ENCODE measurements at places on chromosomes 3 and 15. TPM values are rescaled to one million over a fixed set of nuclear protein-coding genes. Genes with fewer than 3 reads are reported as not detected.
A peak's percentile ranks its signal among the peaks of the same experiment; 100 is the strongest.

GRCh38 chr15:78205856-78206255 lies 28.5 kb downstream of the ACSBG1 start:
- peak; percentile 69 for DNase-seq

GRCh38 chr3:127072221-127072771 lies 89.4 kb downstream of the PLXNA1 start:
- DNase-seq, result peak; percentile 68

DNA sequence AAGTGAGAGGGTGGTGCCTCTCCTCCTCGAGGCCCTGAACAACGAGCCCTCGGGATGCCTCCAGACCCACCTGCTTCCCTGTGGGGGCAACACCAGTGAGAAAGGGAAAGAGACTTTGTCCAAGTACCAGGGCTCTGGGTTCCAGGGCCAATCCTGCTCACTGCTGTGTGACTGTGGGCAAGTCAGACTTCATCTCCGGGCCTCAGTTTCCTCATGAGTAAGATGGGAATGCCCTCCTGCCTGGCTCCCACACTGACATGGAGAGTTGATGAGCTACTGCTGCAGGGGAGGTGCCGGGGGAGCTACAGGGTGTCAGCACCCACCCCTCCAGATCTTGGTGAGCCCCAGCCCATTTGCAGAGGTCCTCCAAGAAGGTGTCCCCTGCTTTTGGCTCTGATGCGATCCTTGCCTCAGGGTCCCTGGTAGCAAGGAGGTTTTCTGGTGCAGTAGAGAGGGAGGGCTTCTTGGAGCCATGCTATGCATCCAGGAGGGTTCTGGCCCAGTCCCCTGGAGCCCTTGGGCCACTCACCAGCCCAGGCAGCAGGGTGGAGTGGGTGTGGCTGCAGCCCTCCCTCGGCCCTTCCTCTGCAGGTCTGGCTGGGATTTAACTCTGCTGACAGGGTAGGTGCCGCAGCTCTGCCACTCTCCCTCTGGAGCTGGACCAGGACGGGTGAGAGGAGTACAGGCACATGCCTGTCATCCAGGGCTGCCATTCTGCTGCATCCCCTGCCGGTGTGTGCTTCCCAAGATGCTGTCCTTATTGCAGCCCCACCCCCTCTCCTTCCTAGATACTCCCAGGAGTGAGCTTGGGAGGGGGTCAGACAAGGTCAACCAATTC lies 26.9 kb downstream of the LOXL1 start:
- peak; percentile 51 for DNase-seq

ANO10 gene
- total RNA-seq, result 15.3 TPM
